Bronchial epithelial cell (primary cell): ENCODE measurements at places on chromosomes 4 and X. TPM values are rescaled to one million over a fixed set of nuclear protein-coding genes. Genes with fewer than 3 reads are reported as not detected.

DNA sequence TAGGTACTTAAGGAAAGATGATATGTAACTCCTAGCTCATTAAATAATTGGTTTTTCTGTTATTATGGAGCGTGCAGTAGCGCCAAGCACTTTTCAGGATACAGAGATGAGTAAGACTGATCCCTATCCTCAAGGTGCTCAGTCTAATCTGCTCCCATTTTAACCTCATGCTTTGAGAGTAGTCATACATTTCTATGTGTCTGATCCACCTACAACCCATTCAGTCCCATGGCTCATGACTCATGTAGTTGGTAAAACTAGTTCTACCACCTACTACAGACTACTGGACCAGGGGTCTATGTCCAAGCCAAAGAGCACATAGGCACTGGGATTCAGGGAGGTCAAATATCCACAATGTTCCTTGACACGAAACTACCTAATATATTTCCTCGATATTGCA, 60.8 kb downstream of the TMEM154 start:
- peak; percentile 94 for DNase-seq

Gene DRP2
- total RNA-seq = not detected in 2 replicates

DNA sequence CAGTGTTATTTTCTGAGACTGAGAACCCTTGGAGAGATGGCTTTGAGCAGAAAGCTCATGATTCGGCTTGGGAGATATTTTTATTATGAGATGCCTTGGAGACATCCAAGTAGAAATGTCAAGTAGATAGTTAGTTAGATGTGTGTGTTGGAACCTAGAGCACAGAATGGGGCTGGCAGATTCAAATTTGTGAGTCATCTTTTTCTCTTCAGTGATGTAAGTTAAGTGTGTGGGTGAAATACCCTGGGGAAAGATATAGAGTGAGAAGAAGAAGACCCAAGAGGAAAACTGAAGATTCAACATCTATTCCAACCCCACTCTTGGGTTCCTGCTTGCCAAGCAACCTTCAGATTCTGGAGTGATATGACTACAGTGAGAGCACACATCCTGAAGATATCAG, 580.8 kb upstream of the AMOT start:
- DNase-seq = no peak

Gene CXCL8
- total RNA-seq = 1.8 and 2.9 TPM in 2 replicates

Gene CXXC4
- under 0.01 TPM in 1 of 2 replicates, not detected in the other for total RNA-seq

DNA sequence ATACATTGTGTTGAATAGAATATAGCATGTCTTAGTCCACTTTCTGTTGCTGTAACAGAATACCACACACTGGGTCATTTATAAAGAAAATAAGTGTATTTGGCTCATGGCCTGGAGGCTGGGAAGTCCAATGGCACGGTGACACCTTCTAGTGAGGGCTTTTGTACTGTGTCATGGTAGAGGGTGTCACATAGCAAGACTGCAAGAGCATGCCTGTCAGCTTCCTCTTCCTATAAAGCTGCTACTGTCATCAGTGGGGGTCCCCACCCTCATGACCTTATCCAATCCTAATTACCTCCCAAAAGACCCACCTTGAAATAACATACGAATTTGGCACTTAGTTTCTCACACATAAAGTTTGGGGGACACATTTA, 193.2 kb downstream of the PTTG2 start:
- DNase-seq = no peak

DNA sequence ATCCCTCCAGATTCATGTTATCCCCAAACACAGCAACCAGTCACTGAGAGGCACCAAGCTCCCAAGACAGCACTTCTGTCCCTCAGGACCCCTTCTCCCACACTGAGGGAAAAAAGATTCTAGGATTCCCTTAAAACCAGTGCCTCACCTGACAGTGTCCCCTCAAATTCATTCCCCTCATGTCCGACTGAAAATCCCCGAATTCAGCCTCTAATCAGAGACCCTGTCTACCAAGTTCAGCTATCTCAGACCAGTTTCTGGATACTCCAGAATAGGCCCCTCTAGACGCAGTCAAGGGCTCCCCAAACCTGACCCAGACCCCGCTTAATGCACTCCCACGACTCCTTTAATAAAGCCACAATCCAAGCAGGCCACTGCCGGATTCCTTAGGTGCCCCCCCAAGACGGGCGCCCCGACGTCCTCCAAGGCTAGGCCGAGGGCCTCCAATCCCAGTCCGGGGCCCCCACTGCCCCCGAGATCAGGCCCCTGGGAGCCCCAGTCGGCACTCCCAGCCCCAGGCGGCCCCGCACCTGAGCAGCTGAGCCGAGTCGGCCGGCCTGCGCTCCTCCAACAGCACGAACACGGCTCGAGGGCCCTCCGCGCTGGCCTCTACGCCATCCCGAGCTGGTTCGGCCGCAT, 457 bp downstream of the TFE3 start:
- DNase-seq = no peak

Gene SPANXD
- total RNA-seq = not detected in 2 replicates

GRCh38 chrX:22803353-22803752, 196.4 kb upstream of the DDX53 start:
- DNase-seq = no peak

- no peak for DNase-seq
Observed at GRCh38 chrX:45749375-45749774, 548.7 kb upstream of the DIPK2B start.

DNA sequence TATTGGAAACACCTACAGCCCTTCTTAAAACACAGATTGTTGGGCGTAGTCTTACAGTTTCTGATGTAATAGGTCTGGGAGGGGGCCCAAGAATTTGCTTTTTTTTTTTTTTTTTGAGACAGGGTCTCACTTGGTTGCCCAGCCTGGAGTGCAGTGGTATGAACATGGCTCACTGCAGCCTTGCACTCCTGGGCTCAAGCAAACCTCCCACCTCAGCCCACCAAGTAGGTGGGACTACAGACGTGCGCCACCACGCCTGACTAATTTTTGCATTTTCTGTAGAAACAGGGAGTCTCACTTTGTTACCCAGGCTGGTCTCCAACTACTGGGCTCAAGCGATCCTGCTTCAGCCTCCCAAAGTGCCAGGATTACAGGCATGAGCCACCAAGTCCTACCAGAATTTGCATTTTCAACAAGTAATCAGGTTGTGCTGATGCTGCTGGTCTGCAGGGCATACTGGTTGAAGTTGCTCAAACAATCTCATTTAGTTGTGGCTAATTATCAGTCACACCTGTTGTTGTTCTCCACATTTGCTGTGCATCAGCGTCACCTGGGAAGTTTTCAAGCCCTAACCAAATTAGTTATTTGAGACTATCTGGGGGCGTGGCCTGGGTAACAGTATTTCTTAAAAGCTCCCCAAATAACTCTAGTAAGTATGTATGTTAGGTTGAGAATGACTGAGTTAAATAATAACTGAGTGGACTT, 14.0 kb downstream of the TMEM154 start:
- DNase-seq = no peak

- DNase-seq = no peak
Observed at GRCh38 chr4:54909961-54910360, 215.4 kb downstream of the KDR start.

Gene HEPH
- under 0.01 and 0.26 TPM in 2 replicates for total RNA-seq

- DNase-seq = no peak
Observed at GRCh38 chr4:15510961-15511360, 41.3 kb downstream of the CC2D2A start.

Gene MAGEE1
- total RNA-seq = 0.51 and 0.53 TPM in 2 replicates

DNA sequence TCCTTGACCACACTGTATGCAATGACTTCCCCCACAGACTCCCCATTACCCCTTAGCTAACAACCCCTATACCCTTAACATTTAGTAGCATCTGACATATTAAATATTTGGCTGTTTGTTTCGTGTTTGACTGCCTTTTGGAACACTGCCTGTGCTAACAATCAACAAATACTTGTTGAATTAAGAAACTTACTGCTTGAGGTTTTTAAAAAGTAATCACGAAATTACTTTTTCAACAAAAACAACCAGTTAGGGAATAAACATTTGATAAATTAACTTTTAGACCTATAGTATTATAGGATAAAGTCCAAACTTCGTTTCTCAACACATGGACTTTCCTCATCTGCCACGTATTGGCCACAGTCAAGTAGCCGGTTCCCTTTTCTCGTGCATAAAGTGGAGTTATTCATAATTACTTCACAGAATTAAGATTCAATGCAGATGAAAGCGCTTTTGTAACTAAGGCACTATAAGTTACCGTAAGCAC, 555 bp upstream of the ELMOD2 start:
- no peak for DNase-seq
